ENCODE measurements at places on chromosomes 7 and 10. TPM values are rescaled to one million over a fixed set of nuclear protein-coding genes. Genes with fewer than 3 reads are reported as not detected.

DNA sequence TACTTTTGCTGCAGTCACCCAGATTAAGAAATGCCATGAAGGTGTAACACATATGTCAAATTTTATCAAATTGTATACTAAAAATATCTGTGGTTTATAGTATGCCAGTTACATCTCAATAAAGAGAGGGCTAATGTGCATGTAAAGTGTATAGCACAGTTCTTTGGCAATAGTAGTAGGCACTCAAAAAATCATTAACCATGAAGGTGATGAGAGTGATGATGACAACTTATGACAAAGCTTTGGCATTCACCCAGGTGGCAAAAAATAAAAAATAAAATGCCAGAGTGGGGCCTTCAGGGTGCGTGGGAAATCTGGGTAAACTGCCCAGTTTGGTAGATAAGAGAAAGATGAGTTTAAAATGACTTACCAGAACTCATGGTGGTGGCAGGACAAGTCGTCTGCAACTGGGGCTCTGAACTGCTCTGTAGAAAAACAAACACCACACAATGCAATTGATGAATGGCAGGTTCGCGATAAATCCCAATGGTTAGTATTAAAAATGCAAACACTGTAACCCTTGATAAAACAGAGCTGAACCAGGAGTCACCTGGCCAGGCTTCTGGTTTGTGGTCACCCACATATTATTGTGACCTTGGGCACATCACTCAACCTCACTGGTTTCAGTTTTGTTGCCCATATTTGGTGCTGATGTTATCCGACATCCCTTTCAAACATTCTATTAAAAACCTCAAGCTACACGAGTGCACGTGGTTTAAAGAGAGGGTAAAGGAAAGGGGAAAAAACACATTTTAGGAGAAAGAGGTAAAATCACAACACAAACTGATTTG lies 120.2 kb downstream of the SORBS1 start:
- DNase-seq: no peak

GJC3 gene
- total RNA-seq: not detected

GRCh38 chr10:83862723-83863122 lies 276.6 kb upstream of the GHITM start:
- DNase-seq: no peak

GRCh38 chr10:27998954-27999275 lies at the start of gene ODAD2:
TSS of gene ODAD2 (minus strand) at chr10:27999079. CDS start at chr10:27995142, 3,937 bp downstream.
- DNase-seq: no peak

DNA sequence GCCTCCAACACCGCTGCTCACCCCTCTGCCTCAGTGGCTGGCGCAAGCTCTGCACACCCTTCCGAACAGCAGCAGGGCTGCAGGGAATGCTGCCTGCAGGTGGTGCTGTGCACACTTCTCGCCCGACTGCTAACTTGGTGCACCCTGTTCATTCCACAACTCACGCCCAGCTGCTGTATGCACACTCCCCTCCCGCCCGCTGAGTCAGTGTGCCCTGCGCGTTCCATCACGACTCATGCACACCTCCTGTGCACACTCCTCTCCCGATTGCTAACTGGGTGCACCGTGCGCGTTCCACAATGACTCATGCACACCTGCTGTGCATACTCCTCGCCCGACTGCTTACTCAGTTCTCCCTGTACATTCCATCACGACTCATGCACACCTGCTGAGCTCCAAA lies 21.5 kb downstream of the ADARB2 start:
- no peak for DNase-seq

Measured in left lung (tissue), 14 donors.